Body of pancreas (tissue), 4 donors: ENCODE measurements at places on chromosomes 1 and 21. TPM values are rescaled to one million over a fixed set of nuclear protein-coding genes. Genes with fewer than 3 reads are reported as not detected.

The OLFM3 gene
- not detected for total RNA-seq

GRCh38 chr1:20390589-20391331 is 95.2 kb downstream of the CAMK2N1 start:
- H3K4me3 ChIP-seq, result no peak overlapping the region
- no peak overlapping the region for H3K27ac ChIP-seq
- no peaks in the 10 kb centered on the region for H3K4me1 ChIP-seq
- H3K36me3 ChIP-seq, result no peaks in the 10 kb centered on the region
- no peaks in the 10 kb centered on the region for H3K27me3 ChIP-seq

The CFAP107 gene
- not detected for total RNA-seq

DNA sequence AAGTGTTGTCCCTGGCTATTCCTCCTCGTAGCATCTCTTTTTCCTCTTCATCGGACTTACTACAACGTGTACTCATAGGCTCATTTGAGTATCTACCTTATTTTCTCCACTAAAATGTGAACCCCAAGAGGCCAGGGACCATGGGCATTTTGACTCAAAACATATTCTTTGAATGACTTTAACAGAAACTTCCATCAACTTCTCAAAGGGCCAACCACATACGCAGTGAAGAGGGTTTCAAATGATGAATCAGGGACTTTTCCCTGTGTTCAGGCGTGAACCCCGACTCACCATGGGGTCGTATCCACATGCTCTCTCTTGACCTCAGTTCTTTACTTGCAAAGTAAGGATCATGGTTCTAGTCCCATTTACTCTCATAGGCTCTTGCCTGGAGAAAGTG is 20.2 kb upstream of the GPR137B start:
- no peaks in the 10 kb centered on the region for H3K36me3 ChIP-seq
- DNase-seq, result no peak
- no peaks in the 10 kb centered on the region for H3K4me1 ChIP-seq
- H3K27ac ChIP-seq, result no peak overlapping the region
- no peak overlapping the region for H3K4me3 ChIP-seq

DNA sequence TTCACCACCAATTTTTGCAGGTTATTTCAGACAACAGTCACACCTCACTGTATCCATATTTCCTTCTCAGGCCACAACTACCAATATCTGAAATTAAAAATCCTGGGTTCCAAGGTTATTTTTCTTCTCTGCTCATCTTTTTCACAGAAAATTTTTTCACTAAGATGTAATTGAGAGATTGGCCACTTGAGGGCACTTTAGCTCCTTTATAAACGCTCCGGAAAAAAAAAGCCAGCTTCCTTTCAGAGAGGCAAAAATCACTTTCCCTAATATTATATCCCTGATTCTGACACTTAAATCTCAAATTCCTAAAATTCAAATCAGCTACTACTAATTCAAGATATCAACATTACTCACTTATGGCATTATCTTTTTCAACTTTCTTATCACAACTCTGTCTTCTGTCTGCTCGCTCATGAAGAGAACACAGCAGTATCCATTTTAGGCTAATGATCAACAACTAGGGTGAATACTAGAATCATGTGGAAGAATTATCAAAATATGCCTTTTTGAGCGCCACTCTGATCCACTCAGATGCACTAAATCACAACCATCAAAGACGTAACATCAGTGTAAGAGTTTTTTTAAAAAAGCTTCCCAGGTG is 101.4 kb upstream of the RGS1 start:
- H3K4me1 ChIP-seq, result no peaks in the 10 kb centered on the region
- DNase-seq, result no peak
- H3K27me3 ChIP-seq, result no peaks in the 10 kb centered on the region

- H3K36me3 ChIP-seq, result no peaks in the 10 kb centered on the region
- H3K4me3 ChIP-seq, result no peak overlapping the region
- no peak for DNase-seq
- H3K4me1 ChIP-seq, result no peaks in the 10 kb centered on the region
- no peaks in the 10 kb centered on the region for H3K27me3 ChIP-seq
These were observed 269.9 kb downstream of the NCAM2 start for GRCh38 chr21:21268061-21268471.

GRCh38 chr1:970242-970972 is 4.1 kb downstream of the PLEKHN1 start:
- H3K36me3 ChIP-seq, result no peaks in the 10 kb centered on the region
- H3K27me3 ChIP-seq, result peaks cover 6% of the 10 kb centered on the region
- H3K4me3 ChIP-seq, result no peak overlapping the region
- DNase-seq, result no peak
- H3K4me1 ChIP-seq, result peaks cover 20% of the 10 kb centered on the region
- H3K27ac ChIP-seq, result no peak overlapping the region

DNA sequence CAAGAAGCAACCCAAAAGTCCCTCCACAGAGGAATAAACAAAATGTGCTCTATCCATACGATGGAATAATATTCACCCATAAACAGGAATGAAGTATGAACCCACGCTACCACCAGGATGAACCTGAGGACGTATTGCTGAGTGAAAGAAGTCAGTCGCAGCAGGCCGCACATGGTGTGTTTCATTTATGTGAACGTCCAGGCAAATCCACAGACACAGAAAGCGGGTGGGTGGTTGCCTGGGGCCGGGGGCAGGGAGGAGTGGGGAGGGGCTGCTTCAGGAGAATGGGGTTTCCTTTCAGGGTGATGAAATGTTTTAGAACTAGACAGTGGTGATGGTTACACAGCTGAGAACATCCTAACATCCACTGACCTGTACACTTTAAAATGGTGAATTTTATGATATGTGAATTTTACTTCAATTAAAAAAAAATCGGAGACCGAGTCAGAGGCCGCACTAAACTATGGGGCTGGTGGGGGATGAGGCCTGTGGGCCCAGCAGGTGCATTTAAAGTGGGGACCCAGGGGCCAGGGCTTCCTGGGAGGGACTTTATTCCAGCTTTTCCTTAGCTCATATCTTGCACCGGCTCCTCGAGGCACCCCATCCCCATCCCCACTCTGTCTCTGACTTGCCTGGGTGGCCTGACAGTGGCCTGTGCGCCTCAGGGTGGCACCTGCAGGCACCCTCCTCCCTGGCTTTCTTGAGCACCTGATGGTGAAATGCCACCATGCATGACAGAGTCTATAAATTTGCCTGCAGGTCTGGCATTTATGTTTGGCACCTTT is 392.6 kb upstream of the VAMP3 start:
- no peak for DNase-seq
- H3K27me3 ChIP-seq, result no peaks in the 10 kb centered on the region
- H3K27ac ChIP-seq, result no peak overlapping the region
- H3K4me1 ChIP-seq, result no peaks in the 10 kb centered on the region
- no peak overlapping the region for H3K4me3 ChIP-seq

- no peaks in the 10 kb centered on the region for H3K36me3 ChIP-seq
- H3K4me1 ChIP-seq, result peaks cover 85% of the 10 kb centered on the region
- peak overlapping the region; percentile 48 for H3K27ac ChIP-seq
These were observed 15.7 kb downstream of the EPHX1 start for GRCh38 chr1:225825607-225826007.
